Karpas-422 (cell line): ENCODE measurements at places on chromosomes 5 and 9. TPM values are rescaled to one million over a fixed set of nuclear protein-coding genes. Genes with fewer than 3 reads are reported as not detected.

The PRSS3 gene
- 0.40 TPM in 1 of 2 replicates, not detected in the other for total RNA-seq

The GABRB2 gene
- total RNA-seq: not detected in 2 replicates

The CCDC192 gene
- not detected in 2 replicates for total RNA-seq

The CDKN2B-AS1 gene
- 14.5 and 35.3 TPM in 2 replicates for total RNA-seq

The PCDHGA8 gene
- 8.8 and 9.6 TPM in 2 replicates for total RNA-seq

The OGN gene
- total RNA-seq: 3.3 and 16.4 TPM in 2 replicates

The SMIM33 gene
- total RNA-seq: not detected in 2 replicates

The TMEM174 gene
- total RNA-seq: not detected in 2 replicates

The CD274 gene
- 0.11 and 0.29 TPM in 2 replicates for total RNA-seq

The CKMT2 gene
- not detected in 2 replicates for total RNA-seq

The TPM2 gene
- 0.19 TPM in 1 of 2 replicates, not detected in the other for total RNA-seq

The CHMP5 gene
- 53.4 and 57.1 TPM in 2 replicates for total RNA-seq

The TMEM232 gene
- 4.2 and 4.3 TPM in 2 replicates for total RNA-seq

The C9orf153 gene
- 2.9 TPM in 1 of 2 replicates, not detected in the other for total RNA-seq

The CEP72 gene
- 14.6 and 22.8 TPM in 2 replicates for total RNA-seq

The IFNA21 gene
- not detected in 2 replicates for total RNA-seq

The CCNB1 gene
- 58.5 and 96.4 TPM in 2 replicates for total RNA-seq

The ARHGEF37 gene
- 17.0 and 30.0 TPM in 2 replicates for total RNA-seq

The GPR150 gene
- total RNA-seq: 0.34 and 0.51 TPM in 2 replicates

The C5orf34 gene
- 15.7 and 21.8 TPM in 2 replicates for total RNA-seq

The CCL27 gene
- 0.36 TPM in 1 of 2 replicates, not detected in the other for total RNA-seq

The PTPA gene
- total RNA-seq: 62.7 and 98.6 TPM in 2 replicates

The SH3TC2 gene
- not detected in 2 replicates for total RNA-seq

The NEURL1B gene
- total RNA-seq: not detected in 2 replicates

The PHF24 gene
- not detected in 2 replicates for total RNA-seq

The DMRT2 gene
- not detected in 2 replicates for total RNA-seq

The PPIC gene
- total RNA-seq: not detected in 2 replicates

The INSL4 gene
- not detected in 2 replicates for total RNA-seq

The PAEP gene
- total RNA-seq: not detected in 2 replicates

The PCSK5 gene
- total RNA-seq: not detected in 2 replicates

The SLC4A9 gene
- not detected in 2 replicates for total RNA-seq

The SNAPC4 gene
- total RNA-seq: 3.7 and 9.6 TPM in 2 replicates

The LCP2 gene
- total RNA-seq: 0.22 and 0.82 TPM in 2 replicates

The ANKRD33B gene
- 0.48 and 0.90 TPM in 2 replicates for total RNA-seq

The HMCN2 gene
- total RNA-seq: not detected in 2 replicates

The SPINK1 gene
- not detected in 2 replicates for total RNA-seq

The C9orf85 gene
- 6.0 and 9.2 TPM in 2 replicates for total RNA-seq

The PTGR1 gene
- total RNA-seq: not detected in 2 replicates

The PNPLA7 gene
- total RNA-seq: 1.8 and 3.3 TPM in 2 replicates

The EQTN gene
- total RNA-seq: not detected in 2 replicates

The CCDC69 gene
- total RNA-seq: 241 and 291 TPM in 2 replicates

The BAAT gene
- total RNA-seq: 0.19 TPM in 1 of 2 replicates, not detected in the other
